ENCODE measurements at places on chromosomes 1 and 21. TPM values are rescaled to one million over a fixed set of nuclear protein-coding genes. Genes with fewer than 3 reads are reported as not detected.
A peak's percentile ranks its signal among the peaks of the same experiment; 100 is the strongest.

GRCh38 chr1:59276439-59276851 lies 20.4 kb upstream of the FGGY start:
- no peak for DNase-seq

DNA sequence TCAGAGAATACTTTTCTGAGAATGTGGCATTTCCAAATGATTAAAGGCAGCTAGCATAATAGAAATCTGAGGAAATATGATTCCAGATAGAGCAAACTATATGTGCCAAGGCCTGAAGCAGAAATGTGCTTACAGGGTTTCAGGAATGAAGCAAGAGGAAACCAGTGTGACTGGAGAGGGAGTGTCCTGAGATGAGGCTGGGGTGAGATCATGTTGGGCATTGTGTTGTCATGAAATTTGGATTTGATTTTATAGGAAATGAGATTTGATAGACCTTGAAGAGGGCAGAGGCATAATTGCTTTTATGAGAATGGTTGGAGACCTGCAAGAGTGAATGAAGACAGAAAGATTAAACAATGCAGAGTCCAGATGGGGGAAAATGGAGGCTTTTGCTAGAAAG lies 338.1 kb upstream of the SNX7 start:
- DNase-seq: no peak

DNA sequence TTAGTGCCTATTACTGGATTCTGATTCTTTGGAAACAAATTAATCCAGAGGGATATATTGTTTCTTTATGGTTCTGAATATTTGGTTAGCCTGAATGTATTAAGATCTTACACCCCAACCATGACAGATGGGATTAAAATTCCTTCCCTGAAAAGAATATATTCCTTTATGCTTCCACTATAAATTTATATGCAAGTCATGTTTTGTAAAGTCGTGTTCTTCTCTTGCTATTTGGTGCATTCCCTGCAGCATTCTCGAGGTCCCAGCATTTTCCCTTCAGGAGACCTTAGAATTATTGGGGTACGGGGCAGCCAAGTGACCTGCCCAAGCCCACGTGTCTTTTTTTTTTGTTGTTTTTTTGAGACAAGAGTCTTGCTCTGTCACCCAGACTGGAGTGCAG lies 62.4 kb downstream of the DISC1 start:
- no peak for DNase-seq

DNA sequence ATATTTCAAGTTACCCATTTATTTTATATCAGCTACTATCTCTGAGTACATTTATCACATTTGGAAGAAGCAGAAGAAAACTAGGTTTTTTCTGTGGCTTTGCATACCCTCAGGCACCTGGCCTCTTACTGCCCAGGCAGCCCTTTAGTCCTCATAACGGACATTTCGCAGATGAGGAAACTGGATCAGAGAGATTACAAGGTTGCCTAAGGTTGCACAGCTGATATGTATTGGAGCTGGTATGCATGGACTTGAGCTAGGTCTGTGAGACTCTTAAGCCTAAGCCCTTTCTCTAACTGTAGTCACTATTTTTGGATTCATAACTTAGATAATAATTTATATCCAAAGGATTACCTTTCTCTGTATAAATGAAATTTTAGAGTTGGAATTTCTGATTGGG lies 4.0 kb downstream of the CNIH3 start:
- DNase-seq: no peak

DNA sequence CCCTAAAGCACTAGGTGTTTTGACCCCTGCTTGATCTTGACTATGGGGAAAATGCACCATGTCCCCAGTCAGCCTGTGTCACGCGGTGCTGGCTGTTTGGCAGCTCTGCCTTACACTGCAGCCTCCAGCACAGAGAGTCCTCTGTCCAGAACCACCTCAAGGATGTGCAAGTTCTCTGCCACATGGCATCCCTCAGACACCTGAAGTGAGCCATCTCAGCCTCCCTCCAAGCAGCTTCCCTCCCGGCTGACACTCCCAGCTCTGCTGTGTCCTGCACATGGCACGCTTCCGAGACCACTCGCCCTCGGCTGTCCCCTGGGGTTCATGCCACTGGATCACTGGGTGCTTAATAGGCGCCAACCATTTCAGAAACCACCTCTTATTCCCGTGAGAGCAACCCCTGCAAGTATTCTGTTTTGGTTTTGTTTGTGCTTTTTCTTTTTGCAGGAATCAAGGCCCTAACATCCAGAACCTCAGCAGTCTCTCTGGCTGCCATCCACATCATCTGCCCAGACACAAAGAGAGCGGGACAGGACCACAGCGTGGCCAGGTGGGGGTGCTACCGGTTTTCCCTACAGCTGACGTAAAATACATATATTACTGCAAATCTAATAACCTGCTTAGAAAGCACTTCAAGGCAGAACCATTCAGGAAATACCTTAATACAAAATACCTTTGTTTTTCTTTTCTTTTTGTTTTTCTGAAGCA lies 45.7 kb downstream of the CAPZB start:
- no peak for DNase-seq

GRCh38 chr1:155504207-155504606 lies 58.4 kb downstream of the ASH1L start:
- no peak for DNase-seq

DNA sequence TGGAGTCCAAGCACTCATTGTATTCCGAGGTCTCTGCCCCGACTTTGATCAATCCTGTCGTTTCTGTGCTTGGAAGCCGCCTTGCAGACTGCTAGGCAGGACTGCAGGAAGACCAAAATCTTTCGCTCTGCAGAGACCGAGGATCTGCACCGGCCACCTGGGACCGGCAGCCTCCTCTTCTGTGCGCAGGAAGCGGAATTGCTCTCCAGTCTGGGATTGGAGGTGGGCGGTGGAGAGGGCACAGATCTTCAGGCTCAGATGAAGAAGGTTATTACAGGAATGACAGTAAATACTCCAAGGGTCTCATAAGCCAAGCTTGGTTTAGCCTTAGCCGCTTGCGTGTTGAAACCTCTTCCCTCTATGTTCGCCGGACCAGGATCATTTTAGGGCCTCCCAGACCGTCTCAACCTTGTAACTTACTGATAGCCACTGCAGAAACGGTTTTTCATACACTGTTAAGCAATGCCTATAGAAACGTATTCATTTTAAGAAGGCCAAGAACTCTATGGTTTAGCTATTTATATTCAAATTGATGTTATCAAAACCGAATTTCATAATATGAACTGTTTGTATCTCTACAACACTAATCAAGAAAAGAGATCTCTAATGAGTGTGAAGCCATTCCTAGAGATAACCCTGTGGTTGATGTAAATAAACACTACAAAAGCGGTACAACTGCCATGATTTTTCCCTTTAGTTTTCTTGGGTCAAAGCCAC lies 1.1 kb downstream of the MIA3 start:
- DNase-seq: peak; percentile 18

DNA sequence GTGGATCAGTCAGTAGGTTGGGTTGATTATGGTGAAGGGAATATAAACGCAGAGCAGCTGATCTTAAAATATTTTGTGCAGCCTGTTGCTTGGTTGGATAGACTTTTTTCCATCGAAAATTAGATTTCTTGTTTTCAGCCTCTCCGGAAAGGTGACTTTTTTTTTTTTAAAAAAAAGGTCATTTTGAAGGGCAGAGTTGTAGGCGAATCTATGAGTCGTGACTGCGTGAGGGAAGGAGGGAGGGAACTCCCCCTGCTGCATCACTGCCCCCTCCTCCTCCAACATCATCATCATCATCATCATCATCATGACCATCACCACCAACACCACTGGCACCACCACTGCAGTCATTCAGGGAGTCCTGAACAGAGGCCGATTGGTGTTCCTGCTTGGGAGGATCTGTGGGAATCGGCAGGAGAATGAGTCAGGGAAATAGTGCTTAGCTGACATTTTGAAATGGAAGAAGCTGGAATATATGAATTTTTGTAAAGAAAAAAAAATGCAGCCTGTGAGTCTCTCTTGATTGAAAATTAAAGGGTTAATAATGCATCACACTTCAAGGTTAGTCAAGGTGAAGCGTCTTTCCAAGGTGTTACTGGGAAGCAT lies 1.2 kb downstream of the ATP1B1 start:
- peak; percentile 44 for DNase-seq

GRCh38 chr1:44855742-44856141 lies 12.7 kb upstream of the PTCH2 start:
- no peak for DNase-seq

- DNase-seq: no peak
These were observed 98.3 kb downstream of the FAF1 start for GRCh38 chr1:50861772-50862171.

GRCh38 chr1:226682871-226683814 lies 55.9 kb downstream of the ITPKB start:
- DNase-seq: no peak

- DNase-seq: no peak
These were observed 43.8 kb downstream of the RBM11 start for GRCh38 chr21:14259747-14260146.

DNA sequence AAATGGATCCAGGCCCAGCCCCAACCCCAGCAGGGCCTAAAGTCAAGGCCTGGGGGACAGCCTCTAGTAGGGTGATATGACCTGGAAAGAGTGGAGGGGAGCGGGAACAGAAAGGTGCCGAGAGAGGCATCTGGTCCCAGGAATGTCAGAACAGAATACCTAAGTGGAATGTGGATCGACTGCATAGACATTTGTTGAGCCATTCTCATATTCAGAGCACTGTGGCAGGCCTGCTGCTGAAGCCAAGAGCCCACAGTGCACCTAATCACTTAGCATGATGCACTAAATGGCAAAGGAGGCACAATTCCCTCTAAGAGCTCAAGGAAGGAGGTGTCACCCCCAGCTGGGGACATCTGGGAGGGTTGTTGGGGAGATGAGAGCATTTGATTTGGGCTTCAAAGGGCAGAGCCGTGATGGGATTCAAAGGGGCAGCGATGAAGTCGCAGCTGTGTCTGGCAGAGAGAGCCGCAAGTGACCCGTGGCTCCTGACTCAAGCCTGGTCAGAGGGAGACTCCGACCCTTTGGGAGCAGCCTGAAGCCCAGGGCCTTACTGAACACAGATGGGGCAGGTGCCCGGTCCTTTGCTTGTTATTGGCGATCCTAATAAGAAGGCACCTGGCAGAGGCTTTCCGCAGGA lies 8.6 kb upstream of the PKP1 start:
- no peak for DNase-seq

GRCh38 chr21:25457411-25457810 lies 149.9 kb downstream of the MRPL39 start:
- DNase-seq: no peak

DNA sequence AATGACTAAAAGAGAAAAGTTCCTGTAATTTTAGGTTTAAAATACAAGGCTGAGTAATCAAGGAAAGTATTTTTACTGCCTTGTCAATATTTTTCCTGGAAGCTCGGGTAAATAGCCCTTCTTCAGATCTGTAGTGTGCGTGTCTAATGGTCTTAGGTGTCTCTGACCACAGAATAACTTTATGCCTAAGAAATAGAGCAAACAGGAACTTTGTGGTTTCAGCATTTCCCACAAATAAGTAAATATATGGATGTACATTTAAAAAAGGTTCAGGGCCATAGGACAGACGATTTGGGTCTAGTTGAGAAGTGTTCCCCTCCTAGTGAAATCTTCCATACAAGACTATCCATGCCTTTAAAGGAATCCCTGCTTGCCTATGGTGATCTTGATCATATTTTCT lies 107.0 kb downstream of the ZC3H11B start:
- no peak for DNase-seq

GRCh38 chr1:216851073-216851472 lies 127.8 kb upstream of the ESRRG start:
- no peak for DNase-seq

GRCh38 chr1:202329891-202330290 lies 11.8 kb downstream of the UBE2T start:
- DNase-seq: no peak

- DNase-seq: no peak
These were observed 29.9 kb downstream of the DHRS3 start for GRCh38 chr1:12587981-12588640.

- DNase-seq: peak; percentile 81
These were observed 6.9 kb upstream of the ANKRD35 start for GRCh38 chr1:145892486-145893087.

- no peak for DNase-seq
These were observed 48.5 kb upstream of the LRRN2 start for GRCh38 chr1:204733869-204734596.

The MEF2D gene
- 35.3 TPM for polyA plus RNA-seq

The GSTM1 gene
- not detected for polyA plus RNA-seq

The NT5C1A gene
- 0.97 TPM for polyA plus RNA-seq

The AUNIP gene
- polyA plus RNA-seq: 1.2 TPM

The ARHGEF16 gene
- 0.18 TPM for polyA plus RNA-seq

The TXNIP gene
- polyA plus RNA-seq: 342 TPM
